Stimulated activated CD4-positive, alpha-beta T cell treated with anti-CD3 and anti-CD28 coated beads, Interleukin-1b, Interleukin-23, amount 100 ng/mL, for 1 hour (primary cell): ENCODE measurements at places on chromosomes 5 and 9.

DNA sequence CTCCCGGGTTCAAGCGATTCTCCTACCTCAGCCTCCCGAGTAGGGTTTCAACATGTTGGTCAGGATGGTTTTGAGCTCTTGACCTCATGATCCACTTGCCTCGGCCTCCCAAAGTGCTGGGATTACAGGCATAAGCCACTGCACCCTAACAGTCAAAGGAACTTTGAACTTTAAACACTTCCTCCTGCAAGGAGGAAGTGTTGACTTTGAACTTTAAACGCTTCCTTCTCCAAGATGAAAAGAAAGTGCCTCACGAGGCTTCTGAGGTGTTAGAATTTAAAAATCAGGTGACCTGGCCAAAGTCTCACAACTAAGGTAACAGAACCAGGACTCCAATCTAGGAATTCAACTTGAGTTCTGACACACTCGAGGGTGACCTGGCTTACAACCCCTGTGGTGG lies 150.9 kb downstream of the BRINP1 start:
- DNase-seq = no peak

DNA sequence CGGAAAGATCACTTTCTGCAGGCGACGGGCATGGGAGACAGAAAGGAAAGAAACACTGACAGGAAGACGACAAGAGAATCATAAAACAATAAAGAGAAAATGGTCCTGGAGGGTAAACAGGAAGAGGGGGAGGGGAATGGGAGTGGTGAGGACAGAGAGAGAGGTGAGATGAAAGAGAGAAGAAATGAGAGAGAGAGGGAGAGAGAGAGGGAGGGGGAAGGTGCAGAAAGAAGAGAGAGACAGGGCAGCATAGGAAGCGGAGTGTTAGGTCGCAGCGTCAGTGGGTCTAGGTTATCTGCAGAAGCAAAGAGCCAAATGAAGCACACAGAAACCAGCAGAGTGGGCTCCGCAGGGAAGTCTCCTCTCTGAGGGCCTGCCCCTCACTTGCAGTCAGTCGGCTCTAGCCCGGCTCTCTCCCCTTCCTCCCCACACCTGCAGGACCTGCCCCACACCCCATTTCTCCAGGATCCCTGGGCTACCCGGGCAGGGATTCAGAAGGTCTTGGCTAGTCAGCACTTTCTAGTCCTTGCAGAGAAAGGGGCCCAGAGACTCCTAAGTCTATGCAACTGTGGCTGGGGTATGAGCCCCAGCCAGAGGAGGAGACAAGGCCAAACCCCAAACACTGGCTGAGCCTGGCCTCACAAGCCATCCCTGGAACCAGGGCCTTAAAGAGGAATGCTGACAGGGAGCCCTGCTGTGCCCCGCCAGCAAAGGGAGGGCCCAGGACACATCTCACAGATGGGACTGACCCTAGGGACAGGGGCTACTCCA lies 29.7 kb upstream of the MEIKIN start:
- no peak for DNase-seq

GRCh38 chr5:179964015-179964414 lies 56.3 kb upstream of the TBC1D9B start:
- no peak for DNase-seq

DNA sequence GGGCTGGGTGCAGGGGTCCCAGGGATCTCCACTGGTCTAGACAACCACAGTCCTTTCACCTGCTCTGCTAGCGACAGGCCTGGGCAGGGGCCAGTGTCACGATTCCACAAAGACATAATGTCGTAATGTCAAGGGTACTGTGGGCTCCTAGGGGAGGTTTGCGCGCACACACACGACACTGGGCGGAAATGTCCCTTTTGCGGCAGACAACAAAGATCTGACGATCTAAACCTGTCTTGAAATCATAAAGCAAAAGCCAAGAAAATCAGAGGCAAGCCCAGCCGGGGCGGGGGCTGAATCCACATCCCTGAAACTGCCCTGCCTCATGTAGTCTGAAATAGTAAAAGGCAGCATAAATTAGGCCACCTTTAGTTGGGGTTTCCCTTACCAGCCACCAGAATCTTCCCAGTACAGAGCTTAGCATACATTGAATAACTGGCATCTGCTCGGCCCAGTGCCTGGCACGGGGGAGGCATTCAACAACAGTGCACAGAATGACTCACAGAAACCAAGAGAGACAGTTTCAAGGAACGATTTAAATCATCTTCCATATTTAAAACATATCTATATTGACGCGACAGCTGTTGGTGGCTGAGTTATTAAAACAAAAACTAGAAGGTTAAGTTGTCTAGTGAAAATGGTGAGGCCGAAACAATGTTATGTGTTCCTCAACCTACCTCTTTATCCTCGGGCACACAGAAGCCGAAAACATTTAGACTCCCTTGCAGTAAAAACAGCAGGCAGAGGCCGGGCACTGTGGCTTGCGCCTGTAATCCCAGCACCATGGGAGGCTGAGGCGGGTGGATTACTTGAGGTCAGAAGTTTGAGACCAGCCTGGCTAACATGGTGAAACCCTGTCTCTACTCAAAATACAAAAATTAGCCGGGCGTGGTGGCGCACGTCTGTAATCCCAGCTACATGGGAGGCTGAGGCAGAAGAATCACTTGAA lies 151.0 kb downstream of the MYO10 start:
- no peak for DNase-seq

DNA sequence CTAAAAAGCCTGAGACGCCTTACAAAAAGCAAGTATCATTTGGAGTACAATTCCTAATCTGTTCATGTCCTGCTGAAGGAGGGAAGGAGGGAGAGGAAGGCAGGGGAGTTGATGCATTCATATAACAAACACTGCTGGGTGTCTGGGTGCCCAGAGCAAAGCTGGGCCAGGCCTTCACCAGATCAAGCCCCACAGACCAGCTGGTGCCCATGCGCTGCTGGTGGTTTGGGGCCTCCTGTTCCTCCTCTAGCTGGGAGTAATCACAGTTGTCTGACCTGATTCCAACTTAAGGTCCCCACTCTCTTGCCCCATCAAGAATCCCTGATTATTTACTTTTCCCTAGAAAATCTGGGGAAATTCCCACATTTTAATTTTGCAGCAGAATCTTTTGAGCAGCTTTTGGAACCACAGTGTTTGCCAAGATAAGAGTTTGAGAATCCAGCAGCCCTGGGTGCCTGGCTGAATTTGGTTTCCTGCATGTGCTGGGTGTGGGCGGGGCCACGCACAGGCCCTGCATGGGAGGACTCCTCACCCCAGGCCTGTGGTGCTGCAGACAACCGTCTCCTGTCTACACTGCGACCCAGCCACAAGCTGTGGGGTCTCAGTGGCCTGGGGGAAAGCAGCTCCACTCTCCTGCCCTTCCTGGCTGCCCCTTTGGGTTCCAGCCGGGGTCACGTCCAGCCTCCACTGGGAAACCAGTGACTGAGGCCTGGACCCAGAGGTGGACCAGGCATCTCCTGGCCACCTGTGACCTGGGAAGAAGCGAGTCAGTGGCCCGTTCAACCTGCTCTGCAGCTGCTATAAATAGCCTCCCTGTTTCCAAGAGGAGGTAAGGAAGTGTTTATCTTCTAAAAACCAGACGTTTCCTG lies 47.5 kb downstream of the NEURL1B start:
- DNase-seq = no peak

DNA sequence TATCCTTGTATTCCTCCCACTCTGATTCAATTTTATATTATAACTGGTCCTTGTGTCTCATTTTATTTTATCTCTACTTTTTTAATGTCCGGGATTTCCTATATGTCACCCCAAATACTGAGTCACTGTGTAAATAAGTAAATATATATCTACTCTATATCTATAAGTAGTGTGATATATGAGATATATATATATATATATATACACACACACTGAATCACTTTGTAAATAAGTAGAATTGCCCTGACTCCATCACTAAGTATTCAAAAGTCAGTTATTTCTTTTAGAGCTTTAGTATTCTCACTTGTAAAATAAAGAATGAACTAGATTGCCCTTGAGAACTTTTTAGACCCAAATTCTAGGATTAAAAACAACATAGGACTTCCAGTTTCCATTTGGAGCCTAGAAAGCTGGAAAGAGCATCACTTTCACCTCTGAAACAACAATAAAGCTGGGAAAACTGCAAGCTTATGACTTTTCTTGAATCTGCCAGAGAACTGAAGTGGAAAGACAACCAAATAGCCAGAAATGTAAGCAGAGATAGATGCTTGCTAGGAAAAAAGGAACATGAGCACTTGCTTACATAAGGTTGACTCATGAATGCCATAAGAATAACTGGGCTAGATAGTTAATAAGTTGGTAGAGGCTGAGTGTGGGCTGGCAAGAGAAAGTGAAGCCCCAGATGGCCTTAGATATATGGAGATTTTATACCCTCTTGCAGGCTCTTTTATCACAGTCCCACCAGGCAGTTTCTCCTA lies 171.1 kb upstream of the TLX3 start:
- no peak for DNase-seq

DNA sequence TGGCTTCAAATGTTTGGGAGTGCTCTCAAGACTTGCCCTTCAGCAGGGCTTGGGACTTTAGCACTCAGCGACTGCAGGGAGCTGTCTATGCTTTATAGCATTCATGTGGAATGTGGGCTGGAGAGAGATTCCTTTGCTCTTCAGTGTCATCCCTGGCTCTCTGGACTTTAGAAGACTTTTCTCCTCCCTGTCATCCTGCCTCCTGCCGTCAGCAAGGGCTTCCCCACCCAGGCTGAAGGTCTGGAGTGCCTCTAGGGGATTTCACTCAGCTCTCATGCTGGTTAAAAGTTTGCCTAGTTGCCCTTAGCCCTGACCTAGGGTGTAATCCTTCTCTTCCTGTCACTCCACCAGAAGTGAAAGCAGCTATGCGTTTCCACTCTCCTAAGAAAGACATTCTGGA lies 210.9 kb downstream of the FRMD3 start:
- DNase-seq = no peak

- no peak for DNase-seq
These were observed 26.9 kb upstream of the GALNT10 start for GRCh38 chr5:154163327-154164248.

- DNase-seq = no peak
These were observed 60.4 kb downstream of the PSAT1 start for GRCh38 chr9:78357165-78357873.

GRCh38 chr9:22160221-22160620 lies 151.1 kb upstream of the CDKN2B start:
- DNase-seq = no peak

GRCh38 chr9:18837402-18837801 lies 195.6 kb downstream of the SAXO1 start:
- no peak for DNase-seq

DNA sequence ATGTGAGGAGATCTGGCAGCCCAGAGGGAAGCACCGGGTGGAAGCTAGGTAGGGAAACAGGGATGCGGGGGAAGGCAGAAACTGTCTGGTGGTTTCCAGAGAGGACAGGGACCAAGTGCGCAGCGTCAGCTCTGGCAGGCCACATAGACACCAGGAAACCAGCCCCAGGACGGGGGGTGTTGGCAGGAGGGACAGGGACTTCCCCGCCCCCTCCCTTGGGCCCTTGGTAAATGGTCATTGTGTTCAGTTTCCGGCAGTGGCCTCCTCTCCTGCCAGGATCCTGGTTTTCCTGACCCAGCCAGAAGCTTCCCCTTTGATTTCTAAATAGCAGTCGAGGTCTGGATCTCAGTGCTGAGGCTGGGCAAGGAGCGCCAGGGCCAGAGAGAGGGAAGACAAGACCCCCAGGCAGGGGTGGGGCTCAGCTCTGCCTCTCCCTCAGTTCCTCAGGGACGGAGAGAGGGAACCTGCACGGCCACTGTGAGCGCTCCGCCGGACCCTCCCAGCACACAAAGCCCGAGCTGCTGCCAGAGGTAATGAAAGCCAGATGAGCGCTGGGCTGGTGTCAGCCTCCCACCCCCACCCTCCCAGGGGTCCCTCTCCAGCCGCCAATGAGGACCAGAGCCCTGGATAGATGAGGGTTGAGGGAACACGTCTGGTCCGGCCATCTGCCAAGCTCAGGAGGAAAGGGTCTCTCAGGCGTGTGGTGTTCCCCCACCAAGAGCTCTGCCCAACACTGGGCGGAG lies 1.8 kb downstream of the RALGDS start:
- DNase-seq = no peak

DNA sequence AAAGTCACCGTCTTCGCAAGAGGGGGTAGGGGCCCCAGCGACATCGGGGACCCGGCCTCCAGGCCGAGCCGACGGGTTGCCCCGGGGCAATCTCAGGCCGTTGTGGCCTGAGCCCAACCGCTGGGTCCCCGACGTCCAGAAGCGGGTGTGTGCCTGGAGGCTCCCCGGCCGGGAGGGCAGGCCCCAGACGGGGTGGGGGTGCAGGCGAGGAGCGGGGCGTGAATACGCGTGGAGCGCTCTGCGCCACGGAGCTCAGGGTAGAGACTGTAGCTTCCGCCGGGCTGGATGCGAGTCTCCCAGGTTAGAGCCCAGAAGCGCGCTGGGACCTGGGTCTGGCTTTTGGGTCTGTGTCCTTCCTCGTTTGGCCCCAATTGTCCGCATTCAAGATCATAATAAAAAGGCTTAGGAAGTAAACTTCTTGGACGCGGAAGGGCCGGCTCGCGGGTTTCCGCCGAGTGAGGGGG lies 3.5 kb downstream of the BARX1 start:
- DNase-seq = no peak

GRCh38 chr5:95778713-95779436 lies 43.7 kb downstream of the GLRX start:
- DNase-seq = no peak

- peak; percentile 43 for DNase-seq
These were observed 3.6 kb upstream of the SNAPC4 start for GRCh38 chr9:136403538-136403914.

- no peak for DNase-seq
These were observed 100.9 kb downstream of the F2RL2 start for GRCh38 chr5:76522103-76522935.

GRCh38 chr9:91882627-91883026 lies 67.4 kb downstream of the ROR2 start:
- DNase-seq = no peak

DNA sequence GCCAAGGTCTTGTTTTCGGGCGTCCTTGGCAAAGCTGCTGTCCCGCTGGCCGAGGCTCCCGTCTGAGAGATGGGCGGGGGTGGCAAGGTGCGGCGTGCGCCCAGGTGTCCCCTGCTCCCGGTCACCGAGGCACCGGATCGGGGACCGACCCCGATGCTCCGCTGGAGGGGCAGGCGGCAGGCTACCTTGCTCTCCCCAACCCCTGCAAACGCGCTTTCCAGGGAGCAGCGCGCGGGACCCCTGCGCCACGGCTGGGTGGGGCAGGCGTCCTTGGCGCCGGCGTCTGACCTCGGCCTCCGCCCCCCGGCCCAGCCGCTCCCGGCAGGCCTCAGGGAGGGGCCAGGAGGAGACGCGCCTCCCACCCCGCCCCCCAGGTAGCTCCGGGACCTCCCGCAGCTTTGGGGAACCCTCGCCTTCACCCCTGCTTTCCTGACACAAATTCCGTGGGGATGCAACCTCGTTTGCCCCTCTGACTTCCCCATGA lies 551 bp downstream of the N4BP3 start:
- DNase-seq = no peak
